Renal pelvis (tissue), 12 donors: ENCODE measurements at places on chromosomes 11 and 22.

- no peak for DNase-seq
These were observed 400.5 kb downstream of the TENM4 start for GRCh38 chr11:79040348-79040747.

- no peak for DNase-seq
These were observed 67.1 kb upstream of the WNT7B start for GRCh38 chr22:46043816-46044620.

- no peak for DNase-seq
These were observed 21.0 kb downstream of the LDLRAD3 start for GRCh38 chr11:35964841-35965240.

DNA sequence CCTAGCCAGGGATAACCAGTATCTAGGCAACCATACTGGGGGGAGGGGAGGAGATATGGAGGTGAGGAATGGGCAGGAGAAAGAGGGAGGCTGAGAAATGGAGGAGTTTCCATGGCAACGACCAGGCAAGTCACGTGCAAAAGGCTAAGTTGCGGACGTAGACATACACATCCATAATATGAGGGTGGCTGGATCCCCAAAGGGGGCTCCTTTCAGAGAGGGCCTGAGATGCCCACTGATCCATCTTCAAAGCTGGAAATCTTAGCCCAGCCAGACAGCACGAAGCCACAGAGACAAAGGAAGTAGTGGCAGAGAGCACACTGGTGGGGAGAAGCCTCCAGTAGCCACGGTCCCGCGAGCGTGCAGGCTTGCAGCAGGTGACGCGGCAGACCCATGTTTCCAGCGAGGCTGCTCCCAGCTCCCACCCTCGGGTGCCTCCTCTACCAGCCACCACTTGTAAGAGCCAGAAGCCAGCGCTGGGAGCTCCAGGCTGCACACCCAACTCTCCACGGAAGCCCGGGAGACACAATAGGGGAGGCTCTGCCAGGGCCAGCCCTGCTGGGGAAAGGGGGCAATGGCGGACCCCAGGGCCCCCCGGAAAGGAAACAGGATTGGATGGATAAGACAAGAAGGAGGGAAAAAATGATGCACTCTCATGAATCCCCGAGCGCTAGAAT is 938 bp downstream of the FXYD6 start:
- DNase-seq = no peak

- no peak for DNase-seq
These were observed 17.9 kb upstream of the TREH start for GRCh38 chr11:118697346-118697745.

GRCh38 chr22:44975427-44976262 is 34.2 kb downstream of the PHF21B start:
- DNase-seq = peak; percentile 91

GRCh38 chr22:35903571-35904335 is 124.9 kb downstream of the RBFOX2 start:
- DNase-seq = no peak

- no peak for DNase-seq
These were observed 5.7 kb upstream of the SNX15 start for GRCh38 chr11:65021509-65021908.

GRCh38 chr11:85133636-85134035 is 493.5 kb downstream of the DLG2 start:
- DNase-seq = no peak

DNA sequence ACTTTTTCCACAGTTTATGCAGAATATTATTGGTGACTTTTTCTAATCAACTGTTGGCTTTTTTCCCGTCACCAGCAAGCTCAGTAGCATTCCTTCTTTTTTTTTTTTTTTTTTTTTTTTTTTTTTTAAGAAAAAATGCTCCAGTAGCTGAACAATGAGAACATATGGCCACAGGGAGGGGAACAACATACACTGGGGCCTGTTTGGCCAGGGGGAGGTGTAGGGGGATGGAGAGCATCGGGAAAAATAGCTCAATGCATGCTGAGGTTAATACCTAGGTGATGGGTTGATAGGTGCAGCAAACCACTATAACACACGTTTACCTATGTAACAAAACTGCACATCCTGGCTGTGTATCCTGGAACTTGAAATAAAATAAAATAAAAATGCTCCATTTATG is 82.5 kb downstream of the ARHGAP42 start:
- no peak for DNase-seq

- DNase-seq = no peak
These were observed 75.8 kb downstream of the SGSM3 start for GRCh38 chr22:40446203-40446602.

- DNase-seq = no peak
These were observed 36.8 kb upstream of the GRIA4 start for GRCh38 chr11:105573091-105573490.

DNA sequence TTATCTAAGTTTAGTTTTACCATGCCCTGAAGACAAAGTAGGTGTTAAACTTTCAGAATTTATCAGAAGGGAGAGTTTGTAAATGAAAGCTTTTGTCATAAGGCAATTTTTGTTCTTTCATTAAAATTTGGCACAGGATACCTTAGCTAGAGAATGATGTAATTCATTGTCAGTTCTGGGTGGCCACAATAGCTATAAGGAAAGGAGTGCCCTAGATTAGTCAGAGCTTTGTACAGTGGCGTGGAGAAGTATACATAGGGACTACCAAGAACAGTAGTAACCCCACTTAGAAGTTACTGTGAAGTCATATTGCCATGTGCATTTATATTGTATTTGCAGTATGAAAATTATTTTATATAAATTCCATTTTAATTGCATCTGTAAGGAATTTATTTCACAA is 126.3 kb upstream of the CARD18 start:
- no peak for DNase-seq

DNA sequence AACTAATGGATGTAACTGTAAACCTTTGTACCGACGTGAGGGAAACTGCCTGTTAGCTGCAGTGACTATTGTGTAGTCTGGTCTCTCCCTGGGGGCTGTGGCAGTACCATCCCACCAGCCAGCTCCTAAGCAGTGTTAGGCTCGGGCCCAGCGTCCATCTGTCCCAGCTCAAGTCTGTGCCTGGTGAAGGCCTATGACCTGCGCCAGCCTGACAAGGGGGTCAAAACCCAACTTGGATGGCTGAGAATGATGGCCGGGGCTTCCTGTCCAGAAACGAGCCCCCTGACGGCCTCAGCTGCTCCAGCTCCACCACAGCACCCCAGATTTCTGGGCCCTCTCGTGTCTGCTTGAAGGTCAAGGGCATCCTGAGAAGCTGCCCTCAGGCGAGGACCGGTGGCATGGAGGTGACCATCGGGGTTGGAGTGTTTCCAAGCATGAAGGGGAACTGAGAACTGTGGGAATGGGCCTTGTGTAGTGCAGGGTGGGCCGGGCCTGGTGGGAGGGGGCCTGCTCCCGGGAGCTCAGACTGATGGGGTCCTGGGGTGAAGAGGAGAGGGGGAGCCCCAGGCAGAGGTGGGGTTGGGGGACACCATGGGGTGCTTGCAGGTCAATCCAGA is 14.3 kb upstream of the SPI1 start:
- DNase-seq = no peak

- no peak for DNase-seq
These were observed 72.7 kb downstream of the WNT7B start for GRCh38 chr22:45904236-45904635.

- no peak for DNase-seq
These were observed 82.8 kb downstream of the C11orf91 start for GRCh38 chr11:33617672-33618350.

GRCh38 chr11:2702771-2703362 is 3.1 kb upstream of the KCNQ1OT1 start:
- DNase-seq = no peak

GRCh38 chr11:92769112-92769511 is 200.3 kb upstream of the MTNR1B start:
- peak; percentile 45 for DNase-seq

DNA sequence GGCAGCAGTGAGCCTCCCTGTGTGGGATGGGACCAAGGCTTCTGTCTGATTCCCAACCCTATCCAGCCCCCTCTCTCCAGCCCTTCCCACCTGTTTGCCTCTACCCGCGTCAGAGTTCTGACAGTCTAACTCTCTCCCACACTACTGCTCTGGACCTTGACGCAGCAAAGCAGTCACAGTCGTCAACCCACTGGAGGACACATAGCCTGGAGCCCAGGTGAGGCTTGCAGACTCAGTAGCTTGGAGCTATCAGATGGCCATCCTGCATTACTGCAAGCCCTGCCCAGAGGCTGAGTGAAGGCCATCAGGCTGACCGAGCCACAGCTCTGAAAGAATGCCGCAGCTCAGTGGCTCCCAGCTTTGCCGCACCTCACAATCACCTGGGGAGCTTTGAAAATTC is 3.7 kb downstream of the OAF start:
- DNase-seq = no peak

DNA sequence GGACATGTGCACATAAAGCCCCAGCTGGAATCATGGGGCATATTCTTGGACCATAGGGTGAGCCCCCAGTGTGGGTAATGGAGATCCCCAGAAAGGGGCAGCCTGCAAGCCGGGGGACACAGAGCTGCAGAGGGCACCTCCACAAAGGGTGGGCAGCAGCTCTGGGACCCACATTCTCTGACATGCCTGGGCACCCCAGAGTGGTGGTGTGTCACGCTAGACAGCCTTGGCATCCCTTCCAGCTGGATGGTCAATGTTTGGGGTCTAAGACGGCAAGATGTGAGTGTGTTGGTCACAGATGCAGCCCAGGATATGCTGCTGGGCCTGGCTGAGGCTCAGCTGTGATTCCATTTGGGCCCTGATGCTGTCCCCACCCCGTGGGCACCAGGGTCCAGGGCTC is 9.7 kb downstream of the ADORA2A start:
- no peak for DNase-seq

DNA sequence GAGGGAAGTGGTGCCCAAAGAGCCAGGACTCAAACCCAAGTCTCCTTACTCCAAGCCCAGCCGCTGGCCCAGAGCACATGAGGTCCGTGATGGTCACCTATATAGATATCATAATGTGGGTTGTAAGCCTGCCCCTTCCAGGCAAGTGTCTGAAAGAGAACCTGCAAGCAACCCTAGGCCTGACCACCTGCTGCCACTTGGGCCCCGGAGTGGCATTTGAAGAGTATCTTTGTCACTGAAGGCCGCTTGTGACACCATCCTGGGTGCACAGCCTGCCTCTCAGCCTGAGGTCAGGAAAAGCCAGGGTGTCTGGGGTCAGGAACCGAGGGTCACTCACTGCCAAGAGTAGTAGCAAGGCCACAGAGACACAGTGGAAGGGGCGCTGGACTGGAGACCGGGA is 32.4 kb downstream of the OTOG start:
- DNase-seq = no peak

GRCh38 chr11:2870460-2870859 is 15.1 kb downstream of the CDKN1C start:
- no peak for DNase-seq

DNA sequence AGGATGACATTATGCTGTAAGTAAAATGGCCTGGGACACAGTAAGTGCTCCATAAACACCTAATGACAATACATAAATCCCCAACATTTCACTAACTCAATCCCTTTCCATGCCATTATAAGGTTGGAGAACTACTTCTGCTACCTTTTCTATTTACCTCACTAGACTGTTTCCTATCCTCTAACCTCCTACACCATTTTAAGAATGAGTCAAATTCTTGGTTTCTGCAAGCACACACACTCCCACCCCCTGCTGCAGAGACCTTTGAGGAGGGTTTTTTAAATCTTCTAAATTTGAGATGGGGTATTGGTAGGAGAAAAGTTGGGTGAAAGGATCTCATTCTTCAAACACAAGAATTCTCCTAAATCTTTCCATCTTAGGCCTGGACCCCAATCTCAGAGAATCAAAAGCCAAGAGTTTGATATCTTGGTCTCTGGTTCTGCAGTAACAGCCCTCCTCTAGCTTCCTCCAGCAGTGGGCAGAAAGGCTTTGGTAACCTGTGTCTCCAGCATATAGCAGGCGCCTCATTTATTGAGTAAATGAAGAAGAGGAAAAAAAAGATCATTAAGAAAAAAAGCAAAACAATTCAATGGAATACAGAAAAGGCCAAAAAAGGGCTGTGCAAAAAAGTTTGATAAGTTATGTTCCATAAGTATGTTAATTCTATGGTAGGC is 42.3 kb downstream of the SYTL2 start:
- DNase-seq = no peak

- DNase-seq = no peak
These were observed 22.0 kb upstream of the ZC3H12C start for GRCh38 chr11:110071197-110071596.

GRCh38 chr22:30887861-30888260 is 80.7 kb downstream of the MORC2 start:
- DNase-seq = no peak

GRCh38 chr22:32164075-32164860 is 5.2 kb upstream of the C22orf42 start:
- DNase-seq = no peak

DNA sequence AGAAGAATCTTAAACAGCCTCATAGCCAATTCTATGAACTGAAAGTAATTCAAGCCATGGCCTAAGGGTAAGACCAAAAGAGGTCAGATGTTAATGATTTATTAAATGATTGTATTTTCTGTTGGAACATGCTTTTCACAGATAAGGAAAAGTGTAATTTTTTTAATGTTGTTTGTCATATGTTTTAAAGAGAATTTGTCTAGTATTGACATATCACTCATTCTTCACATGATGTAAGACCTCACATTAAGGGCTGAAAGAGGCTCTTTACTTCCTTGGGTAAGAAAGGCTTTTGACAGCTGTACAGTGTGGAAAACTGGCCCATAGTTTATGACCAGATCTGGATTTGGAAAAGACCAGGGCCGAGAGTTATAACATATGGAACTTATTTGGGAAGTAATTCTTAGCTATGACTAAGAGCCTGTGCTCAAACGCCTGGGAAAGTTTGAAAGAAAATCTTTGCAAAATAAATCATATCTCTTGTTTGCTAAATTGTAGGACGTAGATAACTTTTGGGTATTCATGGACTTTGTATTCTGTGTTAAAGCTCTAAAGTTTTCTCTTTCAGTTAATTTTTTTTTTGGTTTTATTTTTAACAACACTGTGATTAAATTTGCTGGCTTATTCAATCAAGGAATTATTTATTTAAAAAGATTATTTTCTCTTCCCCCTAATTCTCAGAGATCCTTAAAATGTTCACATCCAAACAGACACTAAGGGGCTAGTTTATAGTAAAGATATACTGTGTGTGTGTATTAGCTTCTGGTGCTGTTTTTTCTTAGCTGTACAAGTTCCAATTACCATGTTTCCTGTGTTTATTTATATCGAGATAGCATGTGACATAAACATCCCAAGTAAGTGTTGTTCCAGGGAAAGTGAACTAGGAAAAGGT is 162.2 kb downstream of the ARHGAP42 start:
- no peak for DNase-seq

- DNase-seq = no peak
These were observed 7.9 kb downstream of the RGL4 start for GRCh38 chr22:23698673-23699235.

DNA sequence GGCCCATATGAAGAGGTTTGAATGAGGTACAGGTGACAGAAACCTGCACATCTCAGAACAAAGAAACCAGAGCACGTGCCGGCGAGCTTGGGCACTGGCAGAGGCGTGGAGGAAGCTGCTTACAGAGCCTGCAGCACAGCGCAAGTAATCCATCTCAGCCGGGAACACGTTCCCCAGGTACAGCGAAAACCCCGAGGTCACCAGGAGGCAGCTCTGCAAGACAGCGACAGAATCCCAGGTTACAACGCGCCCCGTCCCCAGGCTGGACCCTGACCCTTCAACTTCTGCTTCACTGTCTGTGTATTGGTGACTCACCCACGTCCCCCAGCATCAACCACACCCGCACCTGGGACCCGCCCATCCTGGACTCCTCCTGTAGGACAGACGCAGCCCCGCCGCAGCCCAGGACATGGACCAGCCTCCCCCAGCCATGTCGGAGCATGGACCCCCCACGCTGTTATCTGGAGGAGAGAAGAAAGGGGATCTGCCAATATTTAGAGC is 2.2 kb downstream of the MLC1 start:
- no peak for DNase-seq
